T-helper 17 cell (primary cell): ENCODE measurements at places on chromosomes 11 and 22. TPM values are rescaled to one million over a fixed set of nuclear protein-coding genes. Genes with fewer than 3 reads are reported as not detected.

DNA sequence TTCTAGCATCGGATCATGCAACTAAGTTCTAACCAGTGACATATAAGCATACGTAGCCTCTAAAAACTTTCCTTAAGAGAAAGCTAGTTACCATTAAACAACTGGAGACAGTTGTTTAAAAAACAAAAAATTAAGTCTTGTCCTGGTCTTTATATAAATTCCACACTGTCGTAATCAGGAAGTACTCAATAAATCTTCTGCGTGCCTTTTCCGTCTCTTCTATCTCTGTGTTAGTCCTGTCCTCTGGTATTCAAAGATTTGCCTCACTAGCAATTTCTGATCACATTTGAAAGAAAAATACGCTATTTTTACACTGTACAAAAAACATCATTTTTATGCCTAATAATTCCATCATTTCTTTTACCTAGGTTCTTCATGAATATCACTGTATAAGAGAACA is 10.0 kb upstream of the SLC25A17 start:
- H3K4me1 ChIP-seq: peaks cover 2% of the 10 kb centered on the region
- H3K4me3 ChIP-seq: no peak overlapping the region
- peaks cover 7% of the 10 kb centered on the region for H3K36me3 ChIP-seq
- no peak overlapping the region for H3K27ac ChIP-seq

DNA sequence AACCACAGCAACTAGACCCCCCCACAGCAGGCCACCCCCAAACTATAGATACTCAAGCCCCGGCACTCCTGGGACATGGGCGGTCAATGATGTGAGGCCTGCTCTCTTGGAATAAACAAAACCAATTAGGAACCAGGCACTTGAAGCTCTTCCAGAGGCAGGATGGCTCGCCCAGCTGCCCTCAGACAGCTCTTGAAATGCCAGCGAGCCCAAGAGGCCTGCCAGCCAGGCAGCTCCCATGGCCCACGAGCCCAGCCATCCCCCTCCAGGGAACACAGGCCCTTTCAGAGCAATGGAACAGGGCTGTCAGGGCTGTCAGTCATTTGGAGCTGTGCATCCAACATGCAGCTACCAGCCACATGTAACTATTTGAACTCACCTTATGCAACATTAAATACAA is 34.0 kb upstream of the TFIP11 start:
- peak overlapping the region; percentile 45 for H3K27ac ChIP-seq
- no peak overlapping the region for H3K4me3 ChIP-seq
- no peaks in the 10 kb centered on the region for H3K27me3 ChIP-seq
- H3K4me1 ChIP-seq: peaks cover 17% of the 10 kb centered on the region

DNA sequence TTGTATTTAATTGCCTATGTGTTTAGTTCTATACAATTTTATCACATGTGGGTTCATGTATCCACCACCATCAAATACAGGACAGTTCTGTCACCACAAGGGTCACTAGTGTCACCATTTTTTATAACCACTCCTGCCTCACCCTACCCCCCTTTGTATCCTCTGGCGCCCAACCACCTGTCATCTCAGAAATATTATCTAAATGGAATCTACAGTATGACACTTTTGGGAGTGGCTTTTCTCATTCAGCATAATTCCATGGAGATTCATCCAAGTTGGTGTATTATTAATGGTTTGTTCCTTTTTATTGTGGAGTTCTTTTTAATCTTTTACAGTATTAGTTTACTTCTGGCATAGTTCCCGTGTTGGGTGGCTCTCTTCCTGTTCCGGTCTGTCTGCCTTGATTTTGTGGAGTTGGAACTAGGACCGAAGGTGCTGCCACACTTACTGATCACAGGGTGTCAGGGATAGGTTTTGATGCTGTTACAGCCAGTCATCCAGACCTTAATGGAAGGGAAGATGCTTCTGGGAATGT is 58.5 kb downstream of the TNRC6B start:
- no peaks in the 10 kb centered on the region for H3K36me3 ChIP-seq
- H3K4me3 ChIP-seq: peak overlapping the region; percentile 31
- peaks cover 59% of the 10 kb centered on the region for H3K4me1 ChIP-seq

DNA sequence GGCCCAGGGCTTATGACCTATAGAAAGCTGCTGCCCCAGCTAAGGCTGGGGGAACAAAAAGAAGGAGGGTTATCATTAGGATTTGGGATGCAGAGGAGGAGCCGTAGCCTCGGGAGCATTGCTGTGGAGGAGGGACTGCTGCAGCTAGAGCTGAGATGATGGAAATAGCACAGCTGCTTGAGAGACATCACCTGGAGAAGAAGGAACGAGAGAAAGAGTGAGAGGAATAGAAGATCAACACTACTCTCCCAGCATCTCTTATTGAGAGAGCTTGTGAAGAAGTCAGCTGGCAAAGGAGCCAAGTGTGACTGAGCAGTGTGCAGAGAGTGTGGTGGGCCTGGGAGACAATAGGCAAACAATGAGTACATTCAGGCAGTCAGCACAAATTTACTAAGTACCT is 100.7 kb upstream of the PLET1 start:
- peaks cover 9% of the 10 kb centered on the region for H3K36me3 ChIP-seq
- DNase-seq: no peak
- H3K27me3 ChIP-seq: no peaks in the 10 kb centered on the region
- H3K27ac ChIP-seq: no peak overlapping the region
- no peak overlapping the region for H3K4me3 ChIP-seq
- H3K4me1 ChIP-seq: peaks cover 9% of the 10 kb centered on the region

- H3K27ac ChIP-seq: no peak overlapping the region
- no peak for DNase-seq
- no peak overlapping the region for H3K4me3 ChIP-seq
- H3K4me1 ChIP-seq: peaks cover 24% of the 10 kb centered on the region
Measured at GRCh38 chr22:20576445-20576816, 69.0 kb downstream of the MED15 start.

DNA sequence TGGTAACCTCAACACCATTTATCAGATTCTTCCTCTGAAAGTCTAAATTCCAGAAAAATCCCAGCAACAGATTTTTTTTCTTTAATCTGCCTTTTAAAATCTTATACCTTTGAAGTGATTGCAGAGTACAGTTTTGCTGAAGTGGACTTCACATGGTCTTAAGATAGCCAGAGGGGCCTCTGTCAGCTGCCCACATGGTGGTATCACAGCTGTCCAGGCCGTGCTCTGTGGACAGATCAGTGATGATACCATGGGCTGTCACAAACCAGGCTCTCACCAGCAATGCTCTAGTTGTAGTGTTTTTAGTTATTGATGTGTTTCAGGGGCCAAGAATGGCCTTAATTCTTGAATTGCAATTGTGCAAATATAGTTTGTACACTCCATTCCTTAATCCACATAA is 44.0 kb downstream of the PARVA start:
- peaks cover 2% of the 10 kb centered on the region for H3K4me1 ChIP-seq
- H3K27me3 ChIP-seq: peaks cover 8% of the 10 kb centered on the region
- no peak overlapping the region for H3K4me3 ChIP-seq
- DNase-seq: no peak
- H3K27ac ChIP-seq: no peak overlapping the region

DNA sequence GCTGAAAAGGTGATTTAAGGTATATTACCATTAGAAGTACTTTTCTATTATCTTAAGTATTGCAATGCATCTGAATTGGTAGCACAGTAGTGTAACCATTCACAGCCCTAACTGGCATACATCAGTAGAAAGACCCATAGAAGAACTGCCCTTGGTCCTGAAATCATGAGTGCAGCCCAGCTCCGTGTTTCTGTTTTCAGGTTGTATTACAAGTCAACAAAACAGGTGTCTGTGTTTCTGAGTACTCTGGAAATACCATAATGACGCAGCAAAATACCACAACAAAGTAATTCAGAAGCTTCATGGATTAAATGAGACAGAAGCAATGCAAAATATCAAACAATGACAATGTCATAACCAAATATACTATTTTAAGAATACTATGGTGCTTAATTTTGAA is 226.3 kb downstream of the OPCML start:
- no peaks in the 10 kb centered on the region for H3K27me3 ChIP-seq
- H3K4me1 ChIP-seq: no peaks in the 10 kb centered on the region
- no peak for DNase-seq
- H3K27ac ChIP-seq: no peak overlapping the region

Gene CRYBA4
- total RNA-seq: not detected

Gene DMC1
- not detected for total RNA-seq

Gene TMPRSS4
- not detected for total RNA-seq

Gene FAM83F
- total RNA-seq: 1.6 TPM

Gene OR2AG1
- not detected for total RNA-seq

Gene ADORA2A
- total RNA-seq: 22.0 TPM

Gene PDE3B
- 90.4 TPM for total RNA-seq

Gene DNAJB13
- not detected for total RNA-seq

Gene OR5A1
- not detected for total RNA-seq

Gene C11orf91
- not detected for total RNA-seq
